Fibroblast of lung (primary cell): ENCODE measurements at places on chromosomes 11 and 22.

- DNase-seq: no peak
Measured at GRCh38 chr22:46535876-46536536, 1.4 kb downstream of the CELSR1 start.

- peak; percentile 18 for DNase-seq
Measured at GRCh38 chr11:2185324-2186085, 13.9 kb upstream of the TH start.

- DNase-seq: no peak
Measured at GRCh38 chr11:125995313-125995712, 49.5 kb downstream of the VSIG10L2 start.

DNA sequence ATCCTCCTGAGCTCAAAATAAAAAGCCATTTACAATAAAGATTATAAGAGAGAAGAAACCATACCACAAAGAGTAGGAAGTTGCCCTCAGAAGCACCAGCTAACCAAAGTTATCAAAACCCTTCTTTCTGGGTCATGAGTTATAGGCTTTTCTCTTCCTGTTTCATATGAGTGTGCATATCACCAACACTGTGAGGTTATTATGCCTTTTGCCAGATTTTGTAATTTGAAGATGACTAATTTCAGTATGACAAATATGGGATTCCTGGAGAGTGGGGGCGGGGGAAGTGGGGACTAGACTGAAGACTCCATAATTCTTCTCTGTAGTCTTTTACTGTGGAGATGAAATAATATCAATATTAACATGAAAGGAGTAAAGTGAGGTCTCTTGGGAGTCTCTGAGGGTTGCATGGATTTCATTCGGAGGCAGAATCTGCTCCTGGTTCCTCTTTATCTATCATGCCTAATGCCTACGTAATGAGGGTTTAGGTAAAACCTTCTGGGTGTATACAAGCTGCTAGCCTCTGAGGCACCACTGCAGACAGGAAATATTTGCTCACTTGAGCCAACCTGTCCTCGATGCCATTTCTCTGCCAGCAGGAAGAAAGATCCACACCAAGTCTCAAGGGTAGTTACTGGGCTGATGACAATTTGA lies 2.1 kb downstream of the LPXN start:
- peak; percentile 78 for DNase-seq

- peak; percentile 37 for DNase-seq
Measured at GRCh38 chr11:122737951-122738693, 82.6 kb downstream of the UBASH3B start.

DNA sequence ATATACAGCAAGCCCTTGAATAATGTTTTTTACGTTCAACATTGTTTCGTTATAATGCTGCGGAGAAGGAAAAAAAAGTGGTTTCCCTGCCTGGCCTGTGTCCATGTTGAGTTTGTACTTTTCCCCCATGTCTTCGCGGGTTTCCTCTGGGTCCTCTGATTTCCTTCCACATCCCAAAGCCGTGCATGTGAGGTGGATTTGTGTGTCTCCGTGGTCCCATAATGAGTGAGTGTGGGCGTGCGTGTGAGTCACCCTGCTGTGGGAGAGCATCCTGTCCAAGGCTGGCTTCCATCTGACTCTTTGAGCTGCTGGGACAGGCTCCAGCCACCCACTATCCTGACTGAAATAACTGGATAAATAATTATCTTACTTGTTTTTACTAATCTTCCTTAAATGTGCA lies 29.6 kb upstream of the SNX19 start:
- DNase-seq: peak; percentile 74

DNA sequence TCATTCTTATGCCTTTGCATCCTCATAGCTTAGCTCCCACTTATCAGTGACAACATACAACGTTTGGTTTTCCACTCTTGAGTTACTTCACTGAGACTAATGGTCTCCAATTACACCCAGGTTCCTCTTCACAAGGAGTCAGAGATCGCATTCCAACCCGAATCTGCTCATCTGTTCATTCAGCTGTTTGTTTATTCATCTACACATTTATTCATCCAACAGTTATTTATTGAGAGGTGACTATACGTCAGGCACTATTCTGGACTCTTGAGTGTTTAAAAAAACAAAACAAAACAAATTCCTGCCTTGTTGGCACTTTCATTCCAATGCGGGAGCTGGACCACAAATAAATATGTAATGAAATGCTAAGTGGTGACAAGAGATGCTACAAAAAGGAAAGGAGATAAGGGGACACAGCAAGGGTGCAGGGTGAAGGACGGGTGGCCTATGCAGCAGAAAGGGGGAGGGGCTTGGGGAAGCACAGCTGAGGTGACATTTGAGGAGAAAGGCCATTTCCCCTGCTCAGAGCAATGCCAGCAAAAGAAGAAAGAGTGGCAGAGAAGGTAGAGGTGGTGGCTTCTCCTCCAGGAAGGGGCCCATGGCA lies 393.8 kb upstream of the SYN3 start:
- peak; percentile 13 for DNase-seq

DNA sequence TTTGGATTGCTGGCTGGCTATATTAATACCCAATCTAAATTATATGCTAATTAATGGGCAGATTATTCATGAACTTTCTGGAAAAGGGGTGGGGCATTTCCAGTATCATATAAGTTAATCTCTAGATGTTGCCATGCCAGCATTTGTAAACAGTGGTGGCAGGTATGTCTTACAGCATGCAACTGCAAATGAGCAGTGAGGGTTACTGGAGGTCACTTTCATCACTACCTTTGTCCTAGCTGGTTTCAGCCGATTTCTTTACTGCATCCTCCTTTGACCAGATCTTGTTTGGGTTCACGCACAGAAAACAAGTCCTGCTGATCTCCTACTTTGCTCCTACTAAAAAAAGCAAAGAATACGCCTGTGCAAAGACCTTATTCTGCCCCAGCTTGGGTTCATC lies 89.1 kb upstream of the USP47 start:
- no peak for DNase-seq

GRCh38 chr11:63472372-63472771 lies 18.6 kb downstream of the PLAAT5 start:
- no peak for DNase-seq

GRCh38 chr11:19455731-19456130 lies 215.0 kb upstream of the E2F8 start:
- DNase-seq: no peak

GRCh38 chr11:114478001-114478410 lies 38.7 kb downstream of the REXO2 start:
- no peak for DNase-seq

GRCh38 chr11:10454878-10455631 lies at the start of gene AMPD3:
TSS of gene AMPD3 (plus strand) at chr11:10455264. CDS start at chr11:10461520, 6,256 bp downstream.
- peak; percentile 93 for DNase-seq

GRCh38 chr22:25990940-25991339 lies 178.3 kb upstream of the SEZ6L start:
- DNase-seq: no peak

GRCh38 chr11:76221365-76221764 lies 15.1 kb upstream of the WNT11 start:
- no peak for DNase-seq

GRCh38 chr11:102449651-102450570 lies 2.7 kb downstream of the TMEM123 start:
- DNase-seq: peak; percentile 24

DNA sequence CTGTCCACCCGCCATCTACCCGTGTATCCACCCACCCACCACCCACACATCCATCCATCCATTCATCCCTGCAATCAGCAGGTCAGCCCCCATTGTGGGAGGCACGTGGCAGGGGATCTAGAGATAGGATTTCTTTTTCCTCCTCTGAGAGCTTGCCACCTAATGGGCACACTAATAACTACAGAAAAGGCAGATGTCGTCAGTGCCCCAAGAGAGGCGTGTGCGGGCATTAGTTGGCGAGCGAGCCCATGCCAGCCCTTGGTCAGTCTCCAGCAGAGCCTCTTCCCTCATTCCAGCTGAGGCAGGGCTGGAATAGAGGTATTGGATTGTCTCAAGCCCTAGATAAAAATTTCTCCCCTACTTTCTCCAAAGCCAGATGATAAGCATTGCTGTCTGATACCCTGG lies 9.7 kb downstream of the USP2 start:
- no peak for DNase-seq

- DNase-seq: peak; percentile 87
Measured at GRCh38 chr22:40310081-40310767, 36.1 kb upstream of the ADSL start.

- DNase-seq: no peak
Measured at GRCh38 chr11:47351156-47352126, 1.1 kb downstream of the MYBPC3 start.

DNA sequence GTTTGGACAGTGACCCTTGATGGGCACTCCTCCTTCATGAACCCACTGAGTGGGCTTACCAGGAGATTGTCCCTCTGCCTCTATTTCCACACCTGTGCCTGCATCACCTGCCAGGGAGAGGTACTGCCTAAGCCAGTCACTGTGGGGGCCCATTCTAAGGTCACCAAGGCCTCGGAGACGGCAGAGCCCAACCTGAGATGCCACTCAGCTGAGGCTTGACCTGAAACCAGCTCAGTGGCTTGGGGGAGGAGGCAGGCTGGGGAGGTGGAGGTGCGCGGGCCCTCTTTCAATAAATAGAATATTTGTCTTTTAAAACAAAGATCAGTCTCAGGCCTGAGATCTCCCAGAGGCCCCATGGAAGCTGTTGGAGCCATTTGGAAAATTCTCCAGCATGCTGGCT lies 84.5 kb downstream of the DHCR7 start:
- no peak for DNase-seq

GRCh38 chr11:38835966-38836365 lies 2237.9 kb upstream of the RAG2 start:
- no peak for DNase-seq

DNA sequence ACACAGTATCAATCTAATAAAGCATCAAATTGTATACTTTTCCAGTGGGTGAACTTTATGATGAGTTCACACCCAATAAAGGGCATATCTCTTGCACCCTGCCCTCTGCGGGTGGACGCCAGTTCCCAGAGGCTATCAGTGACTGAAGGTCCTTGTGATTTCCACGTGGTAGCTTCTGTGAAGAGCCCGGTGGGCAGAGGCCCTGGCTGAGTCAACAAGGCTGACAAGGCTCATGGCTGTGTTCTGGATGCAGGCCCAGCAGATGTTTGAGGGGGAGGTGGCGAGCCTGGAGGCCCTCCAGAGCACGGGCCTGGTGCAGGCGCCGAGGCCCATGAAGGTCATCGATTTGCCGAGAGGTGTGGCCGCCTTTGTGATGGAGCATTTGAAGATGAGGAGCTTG lies 71.4 kb downstream of the PIWIL3 start:
- peak; percentile 5 for DNase-seq

DNA sequence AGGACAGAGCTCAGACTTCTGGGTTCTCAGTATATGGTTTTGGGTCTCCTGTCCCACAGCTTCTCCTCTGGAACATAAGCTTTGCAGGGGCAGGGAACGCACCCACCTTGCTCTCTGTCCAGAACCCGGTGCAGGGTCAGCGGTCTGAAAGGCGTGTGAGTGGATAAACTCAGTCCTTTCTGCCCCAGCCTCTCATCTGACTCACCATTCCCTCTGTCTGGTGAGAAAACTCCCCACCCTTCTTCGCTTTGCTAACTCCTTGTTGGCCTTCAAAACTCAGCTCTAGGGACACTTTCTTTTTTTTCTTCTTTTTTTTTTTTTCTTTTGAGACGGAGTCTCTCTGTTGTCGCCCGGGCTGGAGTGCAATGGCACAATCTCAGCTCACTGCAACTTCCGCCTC lies 68.9 kb upstream of the NUP50 start:
- peak; percentile 25 for DNase-seq

GRCh38 chr11:103170865-103171264 lies 61.6 kb downstream of the DYNC2H1 start:
- peak; percentile 7 for DNase-seq

DNA sequence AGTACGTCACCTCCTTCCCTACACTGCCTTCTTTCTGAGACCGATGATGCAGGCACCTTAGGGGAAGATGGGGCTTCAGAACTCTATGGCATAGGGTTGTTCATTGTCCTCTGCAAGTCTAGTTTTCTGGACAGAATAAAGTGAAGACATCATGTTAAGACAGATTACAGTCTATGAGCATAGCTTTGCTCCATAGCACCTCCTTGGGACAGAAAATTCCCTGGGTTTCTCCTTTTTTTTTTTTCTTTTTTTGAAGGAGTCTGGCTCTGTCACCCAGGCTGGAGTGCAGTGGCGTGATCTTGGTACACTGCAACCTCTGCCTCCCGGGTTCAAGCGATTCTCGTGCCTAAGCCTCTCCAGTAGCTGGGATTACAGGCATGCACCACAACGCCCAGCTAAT lies 119.8 kb upstream of the CADM1 start:
- DNase-seq: no peak

DNA sequence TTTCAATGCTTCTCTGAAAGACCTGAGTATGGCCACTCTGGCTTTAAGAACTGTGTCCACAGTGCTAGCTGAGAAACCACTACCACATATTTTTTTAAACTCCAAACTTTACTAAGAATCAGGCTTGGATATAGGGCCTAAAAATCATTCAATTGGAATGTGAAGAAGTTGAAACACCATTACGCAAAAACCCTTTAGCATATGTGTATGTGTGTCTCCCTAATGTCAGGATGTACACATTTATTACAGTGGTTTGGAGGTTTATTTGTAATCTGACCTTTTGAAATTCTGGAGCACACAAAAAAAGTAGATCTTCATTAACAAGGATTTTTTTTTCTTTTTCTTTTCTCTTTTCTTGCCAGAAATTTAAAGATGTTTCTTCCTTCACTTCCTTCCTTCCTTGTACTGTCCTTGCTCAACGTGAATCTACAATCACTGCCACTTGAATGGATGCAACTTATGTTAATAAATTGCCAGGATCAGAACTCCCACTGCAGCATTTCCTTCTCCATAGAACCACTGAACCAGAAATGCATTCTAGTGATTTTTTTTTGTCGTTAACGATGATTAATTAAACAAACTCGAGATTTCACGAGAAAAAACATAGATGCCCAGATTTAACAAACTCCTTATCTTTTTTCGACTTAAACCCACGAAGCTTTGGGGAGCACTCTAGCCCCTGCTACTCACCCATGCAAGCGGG lies 3.1 kb upstream of the ADM start:
- DNase-seq: peak; percentile 67

DNA sequence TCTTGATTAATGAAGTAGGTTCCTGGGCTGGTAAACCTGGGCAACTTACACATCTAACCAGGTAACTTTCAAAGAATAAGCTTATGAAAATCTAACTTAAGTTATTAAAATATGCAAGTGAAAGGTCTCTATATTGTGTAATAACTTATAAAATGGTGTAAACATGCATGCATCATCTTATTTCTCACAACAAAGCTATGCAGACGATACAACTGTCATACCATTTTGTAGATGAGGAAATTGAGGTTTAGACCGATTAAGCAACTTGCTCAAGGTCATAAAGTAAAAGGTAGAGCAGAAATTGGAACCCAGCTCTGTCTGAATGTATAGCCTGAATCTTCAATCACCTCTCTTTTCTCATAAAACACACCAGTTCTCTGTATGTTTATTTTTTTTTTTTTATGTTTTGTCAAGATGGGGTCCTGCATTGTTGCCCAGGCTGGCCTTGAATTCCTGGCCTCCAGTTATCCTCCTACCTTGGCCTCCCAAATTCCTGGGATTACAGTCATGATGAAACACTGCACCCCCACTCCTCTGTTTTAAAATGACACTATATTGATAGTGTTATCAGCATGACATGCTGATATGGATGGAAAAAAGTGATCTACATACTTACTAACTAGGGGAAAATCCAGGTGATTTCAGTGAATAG lies 109.6 kb downstream of the SGSM3 start:
- peak; percentile 29 for DNase-seq
